Effector memory CD4-positive, alpha-beta T cell (primary cell): ENCODE measurements at places on chromosomes 4 and X.

- no peaks in the 10 kb centered on the region for H3K36me3 ChIP-seq
- H3K4me3 ChIP-seq: no peak overlapping the region
- no peaks in the 10 kb centered on the region for H3K27me3 ChIP-seq
- no peak for DNase-seq
- no peaks in the 10 kb centered on the region for H3K4me1 ChIP-seq
- no peak overlapping the region for H3K27ac ChIP-seq
These were observed 169.4 kb upstream of the NAP1L5 start for GRCh38 chr4:88866862-88867550.

GRCh38 chr4:90769251-90769650 is 642.1 kb downstream of the CCSER1 start:
- no peak overlapping the region for H3K27ac ChIP-seq
- DNase-seq: no peak
- no peak overlapping the region for H3K4me3 ChIP-seq
- no peaks in the 10 kb centered on the region for H3K36me3 ChIP-seq
- H3K4me1 ChIP-seq: no peaks in the 10 kb centered on the region

DNA sequence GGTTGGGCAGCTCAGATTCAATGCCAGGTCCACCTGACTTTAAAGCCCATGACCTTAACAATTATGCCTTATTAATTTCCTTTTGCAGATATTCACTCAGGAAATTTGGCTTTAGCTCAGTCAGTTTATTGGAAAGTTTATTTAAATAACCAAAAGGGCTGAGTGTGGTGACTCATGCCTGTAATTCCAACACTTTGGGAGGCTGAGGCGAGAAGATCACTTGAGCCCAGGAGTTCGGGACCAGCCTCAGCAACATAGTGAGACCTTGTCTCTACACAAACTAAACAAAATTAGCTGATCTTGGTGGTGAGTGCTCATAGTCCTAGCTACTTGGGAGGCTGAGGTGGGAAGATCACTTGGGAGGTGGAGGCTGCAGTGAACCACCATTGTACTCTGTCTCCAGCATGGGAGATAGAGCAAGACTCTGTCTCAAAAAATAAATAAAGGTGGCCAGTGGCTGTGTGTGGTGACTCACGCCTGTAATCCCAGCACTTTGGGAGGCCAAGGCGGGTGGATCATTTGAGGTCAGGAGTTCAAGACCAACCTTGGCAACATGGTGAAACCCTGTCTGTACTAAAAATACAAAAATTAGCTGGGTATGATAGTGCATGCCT is 43.3 kb downstream of the RHOH start:
- no peaks in the 10 kb centered on the region for H3K27me3 ChIP-seq
- H3K4me3 ChIP-seq: no peak overlapping the region
- peaks cover 64% of the 10 kb centered on the region for H3K4me1 ChIP-seq
- peaks cover 32% of the 10 kb centered on the region for H3K36me3 ChIP-seq
- no peak for DNase-seq

DNA sequence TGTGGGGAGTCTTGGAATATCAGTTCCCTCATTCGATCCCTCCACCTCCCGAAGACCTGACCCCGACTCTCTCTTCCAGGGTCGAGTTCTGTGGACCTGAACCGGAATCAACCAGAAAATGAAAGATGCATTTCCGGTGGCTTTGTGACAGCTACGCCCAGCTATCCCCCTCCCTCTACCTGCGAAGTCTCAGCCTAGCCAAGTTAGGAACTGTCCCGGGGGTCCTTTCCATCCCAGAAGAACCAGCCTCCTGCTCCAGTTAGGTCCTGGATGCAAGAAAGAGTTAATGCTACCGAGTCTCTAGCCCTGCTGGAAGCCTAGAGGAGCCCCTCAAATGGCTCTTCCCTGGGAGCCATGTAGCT is 13.4 kb upstream of the ETDC start:
- H3K27me3 ChIP-seq: no peaks in the 10 kb centered on the region
- DNase-seq: no peak
- no peaks in the 10 kb centered on the region for H3K4me1 ChIP-seq
- peak overlapping the region; percentile 36 for H3K27ac ChIP-seq
- peaks cover 5% of the 10 kb centered on the region for H3K36me3 ChIP-seq
- H3K4me3 ChIP-seq: peak overlapping the region; percentile 57

GRCh38 chrX:153611298-153612095 is 12.6 kb upstream of the CCNQ start:
- H3K27ac ChIP-seq: no peak overlapping the region
- no peak for DNase-seq
- no peak overlapping the region for H3K4me3 ChIP-seq
- no peaks in the 10 kb centered on the region for H3K36me3 ChIP-seq
- H3K4me1 ChIP-seq: no peaks in the 10 kb centered on the region
- H3K27me3 ChIP-seq: no peaks in the 10 kb centered on the region

GRCh38 chr4:4778554-4778953 is 80.9 kb upstream of the MSX1 start:
- no peaks in the 10 kb centered on the region for H3K4me1 ChIP-seq
- H3K4me3 ChIP-seq: no peak overlapping the region
- H3K27ac ChIP-seq: no peak overlapping the region

DNA sequence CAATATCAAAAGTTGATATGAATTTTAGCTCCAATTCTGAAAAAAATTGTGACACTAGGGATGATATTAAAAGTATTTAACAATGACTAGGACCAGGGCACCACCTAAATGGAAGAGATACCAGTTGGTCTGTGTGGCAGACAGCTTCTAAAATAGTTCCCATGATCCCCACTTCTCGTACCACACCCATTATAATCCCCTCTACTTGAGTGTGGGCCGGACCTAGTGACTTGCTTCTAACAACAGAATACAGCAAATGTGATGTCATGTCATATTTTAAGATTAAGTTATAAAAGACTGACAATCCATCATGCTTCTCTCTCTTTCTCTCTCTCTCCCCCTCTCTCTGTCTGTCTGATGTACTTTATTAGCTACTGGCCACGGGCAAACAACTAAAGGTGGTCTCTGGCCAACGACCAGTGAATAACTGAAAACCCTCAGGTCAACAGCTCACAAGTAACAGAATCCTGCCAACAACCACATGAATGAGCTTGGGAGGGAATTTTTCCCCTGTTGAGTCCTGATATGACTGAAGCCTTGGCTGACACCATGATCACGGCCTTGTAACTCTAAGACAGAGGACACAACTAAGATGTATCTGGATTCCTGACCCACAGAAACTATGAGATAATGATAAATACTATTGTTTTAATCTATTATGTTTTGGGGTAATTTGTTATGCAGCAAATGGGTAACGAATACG is 34.4 kb downstream of the FAM13A start:
- H3K36me3 ChIP-seq: no peaks in the 10 kb centered on the region
- no peaks in the 10 kb centered on the region for H3K4me1 ChIP-seq
- no peak for DNase-seq
- no peak overlapping the region for H3K4me3 ChIP-seq
- no peak overlapping the region for H3K27ac ChIP-seq

DNA sequence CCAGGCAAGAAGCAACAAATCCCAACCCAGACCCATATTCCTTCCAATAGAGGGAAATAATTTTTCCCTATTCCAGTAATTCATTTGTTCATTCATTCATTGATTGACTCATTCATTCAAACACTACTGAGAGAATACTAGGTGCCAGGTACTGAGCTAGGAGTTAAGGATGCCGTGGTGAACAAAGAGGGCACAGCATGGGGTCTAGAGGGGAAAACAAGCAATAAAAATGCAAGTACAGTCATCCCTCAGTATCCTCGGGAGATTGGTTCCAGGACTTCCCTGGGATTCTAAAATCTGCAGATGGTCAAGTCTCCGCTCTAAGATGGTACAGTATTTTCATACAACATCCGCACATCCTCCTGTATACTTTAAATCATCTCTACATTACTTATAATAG is 18.7 kb downstream of the RASGEF1B start:
- H3K4me1 ChIP-seq: no peaks in the 10 kb centered on the region
- H3K4me3 ChIP-seq: no peak overlapping the region
- no peak for DNase-seq
- no peaks in the 10 kb centered on the region for H3K27me3 ChIP-seq
- peaks cover 10% of the 10 kb centered on the region for H3K36me3 ChIP-seq
- no peak overlapping the region for H3K27ac ChIP-seq

GRCh38 chrX:112714357-112714918 is 34.7 kb upstream of the LHFPL1 start:
- DNase-seq: no peak
- no peak overlapping the region for H3K4me3 ChIP-seq
- H3K27ac ChIP-seq: no peak overlapping the region
- H3K36me3 ChIP-seq: no peaks in the 10 kb centered on the region
- no peaks in the 10 kb centered on the region for H3K4me1 ChIP-seq
- H3K27me3 ChIP-seq: peaks cover 6% of the 10 kb centered on the region

DNA sequence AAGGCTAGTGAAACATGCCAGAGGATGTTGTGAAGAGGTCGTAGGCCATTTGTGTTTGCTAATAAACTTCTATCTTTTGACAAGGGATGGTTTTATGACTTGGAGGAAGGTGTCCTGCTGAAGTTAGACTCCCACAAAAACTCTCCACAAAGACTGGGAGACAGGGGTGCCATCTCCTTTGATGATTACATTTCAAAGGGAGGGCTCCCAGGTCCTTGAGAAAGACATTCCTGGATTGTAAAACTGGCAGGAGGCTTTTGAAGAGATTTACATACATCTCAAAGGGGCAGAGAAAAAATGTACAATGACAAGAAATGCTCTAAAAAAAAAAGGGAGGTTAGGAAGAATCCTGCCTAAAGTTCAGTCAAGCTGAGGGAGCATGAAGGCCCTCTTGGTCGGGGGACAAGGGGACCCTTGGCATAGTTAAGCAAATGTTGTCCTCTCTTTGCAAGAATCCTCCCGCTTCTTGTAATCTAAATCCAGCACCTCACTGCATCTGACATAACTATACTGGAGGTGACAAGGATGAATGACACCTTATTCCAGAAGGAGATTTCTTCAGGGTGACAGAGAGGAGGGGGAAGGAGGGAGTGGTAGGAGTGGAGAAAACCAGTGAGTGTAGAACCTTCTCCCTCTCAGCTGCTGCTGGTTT is 41.1 kb upstream of the MGST2 start:
- DNase-seq: no peak
- no peak overlapping the region for H3K27ac ChIP-seq
- no peaks in the 10 kb centered on the region for H3K36me3 ChIP-seq

GRCh38 chr4:136935305-136935704 is 597.0 kb downstream of the PCDH18 start:
- no peaks in the 10 kb centered on the region for H3K4me1 ChIP-seq
- DNase-seq: no peak
- H3K27me3 ChIP-seq: no peaks in the 10 kb centered on the region
- no peaks in the 10 kb centered on the region for H3K36me3 ChIP-seq
- no peak overlapping the region for H3K4me3 ChIP-seq
- H3K27ac ChIP-seq: no peak overlapping the region

DNA sequence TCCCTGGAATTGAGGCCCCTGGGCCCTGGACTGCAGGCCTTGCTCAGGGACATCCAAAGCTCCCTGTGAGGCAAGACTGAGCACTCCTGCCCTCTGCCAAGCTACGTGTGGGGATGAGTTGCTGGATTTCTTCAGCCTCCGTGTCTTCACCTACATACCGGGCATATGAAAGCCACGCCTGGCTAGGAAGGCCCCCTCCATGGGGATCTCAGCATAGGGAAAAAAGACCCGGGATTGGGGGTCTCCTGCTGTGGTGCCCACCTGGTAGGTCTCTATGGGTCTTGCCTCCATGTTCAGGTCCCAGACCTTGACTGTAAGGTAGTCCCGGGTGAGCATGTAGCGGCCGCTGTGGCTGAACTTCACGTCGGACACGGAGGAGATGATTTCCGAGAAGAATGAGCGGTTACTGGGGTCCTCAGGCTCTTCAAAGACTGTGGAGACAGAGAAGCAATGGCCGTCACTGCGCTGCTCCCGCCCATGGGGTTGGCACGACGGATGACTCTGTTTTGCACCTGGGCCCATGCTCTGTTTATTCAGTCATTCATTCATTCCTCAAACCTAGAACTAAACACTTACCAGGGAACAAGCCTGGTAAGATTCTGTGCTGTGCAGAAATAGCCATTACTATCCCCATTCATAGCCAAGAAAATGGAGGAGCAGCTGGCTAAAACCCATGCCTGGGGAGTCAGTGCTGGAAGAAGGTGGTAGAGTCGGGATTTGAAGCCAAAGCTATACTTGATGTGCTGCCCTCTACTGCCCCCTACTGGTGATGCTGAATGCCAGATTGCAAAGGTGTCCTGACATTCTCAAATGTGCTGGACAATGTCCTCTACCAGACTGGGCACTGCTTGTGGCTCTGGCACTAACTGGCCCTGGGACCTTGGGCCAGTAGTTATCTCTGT is 63.9 kb downstream of the WFS1 start:
- H3K4me3 ChIP-seq: no peak overlapping the region
- peaks cover 15% of the 10 kb centered on the region for H3K4me1 ChIP-seq
- H3K36me3 ChIP-seq: no peaks in the 10 kb centered on the region
- DNase-seq: no peak

DNA sequence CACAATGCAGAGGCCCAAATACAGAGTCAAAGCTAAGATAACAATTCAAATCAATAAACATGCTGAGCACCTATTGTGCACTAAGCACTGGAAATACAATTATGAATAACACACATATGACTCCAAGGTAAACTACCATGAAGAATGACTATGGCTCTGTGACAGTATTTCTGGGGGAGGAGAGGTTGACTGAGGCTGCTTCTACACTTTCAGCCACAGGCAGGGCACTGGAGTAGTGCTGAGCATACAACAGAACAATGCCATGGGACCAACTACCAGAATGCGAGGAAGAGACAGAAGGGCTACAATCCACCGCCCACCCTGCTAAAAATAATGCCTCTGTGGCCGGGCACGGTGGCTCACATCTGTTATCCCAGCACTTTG is 13.7 kb downstream of the TEC start:
- H3K4me1 ChIP-seq: no peaks in the 10 kb centered on the region
- no peaks in the 10 kb centered on the region for H3K27me3 ChIP-seq
- no peak overlapping the region for H3K4me3 ChIP-seq
- no peak for DNase-seq
- no peak overlapping the region for H3K27ac ChIP-seq

- H3K4me1 ChIP-seq: no peaks in the 10 kb centered on the region
- no peak overlapping the region for H3K27ac ChIP-seq
- no peak for DNase-seq
These were observed 94.1 kb upstream of the GPR34 start for GRCh38 chrX:41594634-41595033.

DNA sequence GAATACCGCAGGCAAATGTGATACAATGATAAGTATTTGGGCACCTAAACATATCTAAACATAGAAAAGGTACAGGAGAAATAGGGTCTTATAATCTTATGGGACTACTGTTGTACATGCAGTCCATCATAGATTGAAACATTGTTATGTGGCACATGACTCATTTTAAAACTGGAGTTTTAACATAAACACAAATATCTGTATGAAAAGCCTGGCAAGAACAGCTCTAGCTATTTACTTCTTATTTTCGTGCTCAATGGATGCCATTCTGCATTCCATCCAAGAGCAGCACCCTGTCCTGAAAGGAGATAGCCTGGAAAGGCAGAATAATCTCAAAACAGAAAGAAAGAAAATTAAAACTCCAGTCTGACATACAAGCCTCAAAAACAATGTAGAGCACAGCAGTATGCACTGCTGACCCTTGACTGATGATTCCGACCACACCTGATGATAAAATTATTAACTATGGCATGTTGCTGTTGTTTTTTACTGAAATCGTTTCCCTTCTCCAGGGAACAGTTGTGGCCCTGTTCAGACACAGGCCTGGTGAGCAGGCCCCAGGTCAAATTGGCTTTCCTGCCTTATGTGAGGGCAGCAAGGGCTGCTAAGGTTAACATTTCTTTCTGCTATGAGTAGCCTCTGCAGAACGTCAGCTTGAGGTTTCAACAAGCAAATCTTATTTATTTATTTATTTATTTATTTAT is 152.7 kb downstream of the APBB2 start:
- no peak for DNase-seq
- H3K4me3 ChIP-seq: no peak overlapping the region
- no peaks in the 10 kb centered on the region for H3K36me3 ChIP-seq

GRCh38 chr4:154478128-154478527 is 13.5 kb downstream of the DCHS2 start:
- H3K4me1 ChIP-seq: no peaks in the 10 kb centered on the region
- H3K27me3 ChIP-seq: no peaks in the 10 kb centered on the region
- H3K27ac ChIP-seq: no peak overlapping the region
- DNase-seq: no peak
